ENCODE measurements at places on chromosomes 16 and 17.

- no peak for DNase-seq
Observed at GRCh38 chr17:19005137-19005773, 691 bp upstream of the FAM83G start.

DNA sequence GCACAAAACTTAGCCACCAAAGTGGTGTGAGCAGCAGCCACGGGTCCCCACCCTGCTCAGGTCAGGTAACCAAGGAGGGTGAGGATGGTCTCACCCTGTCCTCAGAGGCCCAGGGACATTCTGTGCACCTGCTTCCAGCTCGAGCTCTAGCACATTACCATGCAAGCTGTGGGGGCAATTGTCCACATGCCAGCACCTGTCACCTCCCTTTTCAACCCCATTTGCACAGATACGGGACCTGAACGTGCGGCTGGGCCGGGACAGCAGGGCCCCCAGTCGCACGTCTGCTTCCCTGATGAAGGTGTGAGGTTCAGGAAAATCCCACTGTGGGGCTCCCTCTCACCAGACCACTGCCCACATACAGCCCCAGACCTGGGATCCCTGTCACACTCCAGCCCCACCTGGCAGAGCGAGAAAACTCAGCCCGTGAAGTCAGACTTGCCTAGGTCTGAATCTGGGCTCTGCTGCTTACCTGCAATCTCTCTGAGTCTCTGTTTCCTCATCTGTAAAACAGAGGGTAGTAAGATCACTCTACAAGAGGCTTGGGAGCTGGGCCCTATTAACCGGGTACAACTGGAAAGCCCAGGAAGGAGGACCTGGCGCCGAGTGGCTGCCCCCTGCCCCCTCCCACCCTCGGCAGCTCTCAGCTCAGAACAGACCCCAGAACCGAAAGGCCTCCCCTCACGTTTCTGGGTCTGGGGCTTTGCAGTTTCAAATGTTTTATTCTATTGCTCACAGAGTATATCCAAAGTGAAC, 7.9 kb downstream of the WFIKKN2 start:
- DNase-seq: no peak

DNA sequence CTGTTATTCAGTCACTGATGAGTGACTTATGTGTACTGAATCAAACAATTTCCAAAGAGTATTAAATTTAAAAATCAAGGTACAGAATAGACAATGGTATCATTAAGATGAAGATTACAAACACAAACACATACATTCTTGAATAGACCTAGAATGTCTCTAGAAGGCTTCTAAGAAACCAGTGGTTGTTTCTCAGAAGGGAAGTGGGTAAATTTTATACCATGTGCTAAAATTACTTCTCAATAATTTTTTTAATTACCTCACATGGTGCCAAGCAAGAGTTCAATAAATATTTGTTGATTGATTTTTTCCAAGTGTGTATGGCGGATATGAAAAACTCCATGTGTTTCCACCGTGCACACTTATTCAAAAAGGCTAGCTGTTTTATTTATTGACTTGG, 6.4 kb downstream of the DYNLRB2 start:
- no peak for DNase-seq

GRCh38 chr16:55492756-55493380, 13.9 kb downstream of the MMP2 start:
- no peak for DNase-seq

- DNase-seq: peak; percentile 68
Observed at GRCh38 chr17:71628306-71628705, 492.5 kb upstream of the SOX9 start.
